ENCODE measurements at places on chromosomes 3 and 15. TPM values are rescaled to one million over a fixed set of nuclear protein-coding genes. Genes with fewer than 3 reads are reported as not detected.

DNA sequence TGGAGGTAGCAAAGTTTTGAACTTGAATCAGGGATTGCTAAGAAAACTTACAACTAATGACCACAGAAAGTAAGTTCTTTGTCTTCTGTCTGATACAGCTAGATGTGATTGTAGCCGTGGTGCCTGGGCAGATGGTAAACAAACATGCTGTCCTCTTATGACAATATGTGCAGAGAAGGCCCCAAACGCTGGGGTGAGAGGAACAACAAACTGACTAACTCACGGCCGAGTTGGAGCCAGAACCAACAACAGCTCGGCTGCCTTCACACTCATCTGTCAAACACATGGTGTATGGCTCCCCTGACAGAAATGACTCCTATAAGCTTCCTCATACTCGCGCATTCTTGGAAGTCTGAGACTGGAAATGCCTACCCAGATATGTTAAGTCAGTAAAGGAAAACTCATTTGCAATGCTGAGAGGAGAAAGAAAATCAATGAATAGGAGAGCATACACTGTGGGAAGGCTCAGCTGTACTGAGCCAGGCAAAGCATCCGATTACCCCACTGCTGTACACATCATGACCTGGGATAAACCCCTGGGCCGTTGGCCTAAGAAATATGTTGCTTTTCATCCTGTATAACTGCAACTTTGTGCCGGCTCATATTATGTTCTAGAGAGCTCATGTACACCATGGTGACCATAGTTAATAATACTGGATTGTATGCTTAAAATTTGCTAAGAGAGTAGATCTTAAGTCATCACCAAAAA, 5.7 kb downstream of the THBS1 start:
- H3K27ac ChIP-seq = no peak overlapping the region
- peaks cover 23% of the 10 kb centered on the region for H3K27me3 ChIP-seq
- H3K4me1 ChIP-seq = peaks cover 17% of the 10 kb centered on the region
- H3K4me3 ChIP-seq = no peak overlapping the region
- peaks cover 2% of the 10 kb centered on the region for H3K36me3 ChIP-seq

DNA sequence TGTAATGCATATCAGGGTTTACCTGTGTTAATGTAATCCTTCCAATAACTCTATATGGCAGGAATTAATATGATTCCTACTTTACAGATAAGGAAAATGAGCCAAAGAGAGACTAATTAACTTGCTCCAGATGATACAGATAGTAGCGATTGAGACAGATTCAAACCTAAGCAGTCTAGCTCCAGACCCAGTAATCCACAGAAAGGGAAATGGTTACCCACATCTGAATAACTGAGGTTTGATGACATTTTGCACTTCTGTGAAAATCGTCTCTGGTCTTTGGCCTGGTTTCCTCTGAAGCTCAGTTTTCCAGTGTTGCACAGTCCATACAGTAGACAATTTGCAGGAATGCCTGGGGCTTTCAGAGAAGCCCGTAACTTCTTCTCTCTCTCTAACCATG, 177.1 kb upstream of the UMPS start:
- H3K36me3 ChIP-seq = no peaks in the 10 kb centered on the region
- H3K27ac ChIP-seq = no peak overlapping the region
- peaks cover 52% of the 10 kb centered on the region for H3K27me3 ChIP-seq
- peaks cover 4% of the 10 kb centered on the region for H3K4me1 ChIP-seq
- no peak overlapping the region for H3K4me3 ChIP-seq

DNA sequence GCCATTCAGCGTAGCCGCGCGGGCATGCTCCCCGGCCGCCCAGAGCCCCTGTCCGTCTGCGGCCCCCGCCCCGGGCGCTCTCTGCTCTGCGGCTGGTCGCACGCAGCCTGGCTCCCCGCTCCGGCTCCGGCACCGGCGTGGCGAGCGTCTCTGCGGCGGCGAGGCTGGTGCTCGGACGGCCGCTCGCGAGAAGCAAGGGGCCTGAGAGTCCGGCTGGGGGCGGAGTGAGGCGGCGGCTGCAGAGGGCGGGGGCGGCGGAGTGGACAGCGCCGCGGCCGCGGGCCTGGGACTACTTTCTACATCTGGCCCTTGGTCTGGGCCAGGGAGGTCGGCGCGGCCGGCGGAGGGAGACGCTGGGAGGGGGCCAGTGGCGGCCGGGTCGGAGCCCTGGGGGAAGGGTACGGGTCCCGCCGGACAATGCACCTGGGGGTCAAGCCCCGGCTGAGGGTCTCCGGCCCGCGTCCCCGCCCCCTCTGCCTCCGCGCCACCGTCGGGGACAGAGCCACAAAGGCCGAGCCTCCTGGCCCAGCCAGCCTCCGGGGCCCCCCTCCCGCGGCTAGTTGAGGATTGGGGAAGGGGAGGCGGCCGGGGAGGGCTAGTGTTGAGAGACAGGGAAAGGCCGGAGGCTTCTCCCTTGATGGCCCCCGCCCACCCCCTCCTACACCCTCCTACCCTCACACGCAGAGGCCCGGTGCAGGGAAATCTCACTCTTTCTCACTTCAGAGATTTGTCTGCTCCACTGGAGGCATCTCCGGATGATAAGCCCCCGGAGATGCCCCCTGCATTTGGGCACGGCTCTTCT, at the start of gene PRTG:
PRTG (minus strand) TSS at position 226 of the 802 bp plus-strand sequence; CDS start at position 5, 221 bp downstream.
- peak within 1 kb of the TSS; percentile 74 for H3K4me3 ChIP-seq
- H3K4me1 ChIP-seq = no peaks in the 10 kb centered on the region
- no peaks in the 10 kb centered on the region for H3K36me3 ChIP-seq
- DNase-seq = no peak
- H3K27me3 ChIP-seq = peaks cover 36% of the 10 kb centered on the region
- peak within 1 kb of the TSS; percentile 32 for H3K27ac ChIP-seq

Gene CLDN18
- not detected for total RNA-seq

DNA sequence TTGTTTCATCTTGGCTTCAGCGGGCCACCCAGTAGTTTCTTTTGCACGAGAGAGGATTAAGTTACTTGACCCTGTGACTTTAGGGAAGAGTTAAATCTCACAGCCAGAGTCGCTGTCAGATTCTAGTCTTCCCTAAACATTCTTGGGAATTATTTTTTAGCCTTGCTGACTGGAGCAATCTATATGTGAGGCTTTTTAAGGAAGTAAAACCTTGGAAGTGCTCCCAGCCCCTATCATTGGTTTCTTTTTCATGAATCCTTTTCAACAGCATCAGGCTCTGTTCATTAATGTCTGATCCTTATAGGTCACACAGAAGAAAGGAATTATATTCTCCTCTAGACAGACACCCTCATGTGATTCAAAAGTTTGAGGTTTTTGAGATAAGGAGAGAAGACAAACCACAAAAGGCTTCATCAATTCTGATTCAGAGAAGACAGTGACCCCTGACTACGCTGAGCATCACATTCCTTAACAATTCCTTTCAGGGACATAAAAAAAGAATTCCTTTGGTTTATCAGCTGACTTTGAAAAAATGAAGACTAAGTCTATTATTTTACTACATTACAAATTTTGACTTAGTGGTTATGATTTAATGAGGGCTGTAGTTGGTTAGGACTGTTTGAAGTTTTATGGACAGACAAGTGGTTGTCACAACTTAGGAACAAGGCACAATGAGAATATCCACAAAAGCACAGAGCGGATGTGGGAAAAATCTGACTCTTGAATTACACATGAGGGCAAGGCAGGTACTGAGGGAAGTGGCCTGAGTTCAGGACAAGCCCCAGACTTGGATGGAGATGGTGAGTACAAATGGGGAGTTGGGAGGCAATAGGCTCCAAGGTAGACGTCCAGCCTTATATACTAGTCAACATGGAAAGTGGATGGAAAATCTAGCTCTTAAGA, 171.1 kb upstream of the STT3B start:
- no peaks in the 10 kb centered on the region for H3K27me3 ChIP-seq
- DNase-seq = no peak
- no peak overlapping the region for H3K27ac ChIP-seq
- H3K4me1 ChIP-seq = peaks cover 20% of the 10 kb centered on the region
- H3K4me3 ChIP-seq = no peak overlapping the region

GRCh38 chr15:59178151-59178695, 28.4 kb upstream of the LDHAL6B start:
- H3K27me3 ChIP-seq = no peaks in the 10 kb centered on the region
- peaks cover 9% of the 10 kb centered on the region for H3K4me1 ChIP-seq
- no peak for DNase-seq
- H3K4me3 ChIP-seq = no peak overlapping the region
- H3K36me3 ChIP-seq = peaks cover 35% of the 10 kb centered on the region

Gene ZNF860
- total RNA-seq = 0.19 TPM

DNA sequence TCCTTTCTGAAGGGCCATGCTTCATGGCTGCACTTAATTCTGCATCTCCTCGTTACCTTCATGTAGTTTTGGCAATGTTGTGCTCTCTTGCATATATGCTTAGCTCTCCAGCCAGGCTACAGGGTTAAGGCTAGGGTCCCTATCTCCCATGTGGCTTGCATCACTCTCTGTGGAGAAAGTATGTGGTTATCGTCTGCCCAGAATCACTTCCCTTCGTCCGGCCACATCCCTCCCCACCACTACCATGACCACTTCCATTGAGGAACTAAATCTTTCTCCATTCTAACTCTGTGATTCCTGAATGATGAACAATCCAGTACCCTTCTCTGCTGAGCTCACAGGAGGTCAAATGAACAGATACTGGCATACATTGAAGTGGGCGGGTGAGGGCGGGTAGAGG, 34.0 kb downstream of the WWTR1 start:
- H3K27ac ChIP-seq = no peak overlapping the region
- peaks cover 13% of the 10 kb centered on the region for H3K27me3 ChIP-seq
- H3K4me1 ChIP-seq = peaks cover 18% of the 10 kb centered on the region

Gene CD86
- 1.4 TPM for total RNA-seq

DNA sequence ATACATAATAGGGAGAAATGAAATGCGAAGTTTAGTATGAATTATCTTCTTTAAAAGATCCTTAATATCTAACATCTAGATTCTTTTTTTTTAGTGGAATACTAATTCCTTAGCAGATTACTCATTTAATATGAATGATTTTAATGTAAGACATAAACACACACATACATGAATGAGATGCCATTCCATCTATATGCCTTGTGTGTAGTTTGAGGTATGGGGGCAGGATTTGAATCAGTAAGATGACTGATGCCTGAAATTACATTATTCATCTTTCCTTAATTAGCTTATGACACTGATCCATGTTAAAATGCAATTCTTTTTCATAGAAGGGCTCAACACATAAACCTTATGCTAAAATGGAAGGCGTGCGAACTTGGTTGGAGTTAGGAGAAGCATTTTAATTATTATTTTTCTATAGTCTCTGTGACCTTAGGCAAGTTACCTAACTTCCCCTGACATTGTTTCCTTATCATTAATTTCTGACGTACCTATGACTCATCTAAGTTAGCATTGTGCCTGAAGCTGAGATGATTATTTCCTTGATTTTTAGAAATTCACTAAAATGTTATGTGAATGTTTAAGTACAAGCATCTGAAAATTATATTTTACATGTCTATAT, 10.8 kb upstream of the BNIP2 start:
- H3K27ac ChIP-seq = no peak overlapping the region
- H3K27me3 ChIP-seq = peaks cover 35% of the 10 kb centered on the region
- peak; percentile 4 for DNase-seq
- no peak overlapping the region for H3K4me3 ChIP-seq
- H3K4me1 ChIP-seq = no peaks in the 10 kb centered on the region

GRCh38 chr3:178561239-178561638, 25.0 kb downstream of the KCNMB2 start:
- no peak overlapping the region for H3K27ac ChIP-seq
- no peaks in the 10 kb centered on the region for H3K4me1 ChIP-seq
- H3K27me3 ChIP-seq = no peaks in the 10 kb centered on the region

DNA sequence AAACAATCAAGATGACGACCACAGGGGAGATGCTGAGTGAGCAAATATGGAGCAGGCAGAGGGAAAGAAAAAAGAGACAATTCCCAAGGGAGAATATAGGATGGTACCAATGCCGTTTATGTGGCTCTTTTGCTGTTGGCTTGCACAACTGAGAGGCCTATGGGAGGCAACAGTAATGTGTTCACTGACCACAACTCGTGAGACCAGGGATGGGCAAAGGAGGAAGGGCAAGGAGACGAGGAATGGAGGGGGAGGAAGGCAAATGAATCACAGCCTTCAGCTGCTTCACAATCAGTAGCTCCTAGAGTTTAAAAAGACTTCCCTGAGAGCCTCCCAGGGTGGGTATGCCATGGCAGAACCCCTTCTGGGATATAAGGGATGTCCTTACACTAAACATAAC, 131.5 kb downstream of the SLC9A9 start:
- H3K4me3 ChIP-seq = no peak overlapping the region
- H3K27ac ChIP-seq = no peak overlapping the region
- no peaks in the 10 kb centered on the region for H3K4me1 ChIP-seq
- H3K27me3 ChIP-seq = no peaks in the 10 kb centered on the region

- H3K27me3 ChIP-seq = no peaks in the 10 kb centered on the region
- peaks cover 6% of the 10 kb centered on the region for H3K4me1 ChIP-seq
- no peak for DNase-seq
- no peak overlapping the region for H3K4me3 ChIP-seq
These were observed 7.8 kb downstream of the SCG5 start for GRCh38 chr15:32649342-32649741.

- DNase-seq = peak; percentile 69
- H3K4me1 ChIP-seq = peaks cover 20% of the 10 kb centered on the region
- no peak within 1 kb of the TSS for H3K27ac ChIP-seq
- peaks cover 40% of the 10 kb centered on the region for H3K27me3 ChIP-seq
These were observed at the start of gene LTK for GRCh38 chr15:41513506-41514227. TSS of gene LTK (minus strand) at chr15:41513827. CDS start at chr15:41513709, 118 bp downstream.

- H3K4me3 ChIP-seq = peak overlapping the region; percentile 27
- H3K36me3 ChIP-seq = peaks cover 35% of the 10 kb centered on the region
- DNase-seq = peak; percentile 80
These were observed 52.8 kb downstream of the ATP8B4 start for GRCh38 chr15:50066202-50066601.

GRCh38 chr3:100395679-100396431, 5.0 kb downstream of the TOMM70 start:
- H3K36me3 ChIP-seq = peaks cover 17% of the 10 kb centered on the region
- H3K4me1 ChIP-seq = peaks cover 27% of the 10 kb centered on the region
- no peak overlapping the region for H3K4me3 ChIP-seq
- no peak for DNase-seq
- no peaks in the 10 kb centered on the region for H3K27me3 ChIP-seq

All from activated CD4-positive, alpha-beta T cell treated with anti-CD3 and anti-CD28 coated beads, Interleukin-2, amount 10 ng/mL, durations not matched to agents 24 days and 14 days (primary cell).